ENCODE measurements at places on chromosomes 5 and 9.

DNA sequence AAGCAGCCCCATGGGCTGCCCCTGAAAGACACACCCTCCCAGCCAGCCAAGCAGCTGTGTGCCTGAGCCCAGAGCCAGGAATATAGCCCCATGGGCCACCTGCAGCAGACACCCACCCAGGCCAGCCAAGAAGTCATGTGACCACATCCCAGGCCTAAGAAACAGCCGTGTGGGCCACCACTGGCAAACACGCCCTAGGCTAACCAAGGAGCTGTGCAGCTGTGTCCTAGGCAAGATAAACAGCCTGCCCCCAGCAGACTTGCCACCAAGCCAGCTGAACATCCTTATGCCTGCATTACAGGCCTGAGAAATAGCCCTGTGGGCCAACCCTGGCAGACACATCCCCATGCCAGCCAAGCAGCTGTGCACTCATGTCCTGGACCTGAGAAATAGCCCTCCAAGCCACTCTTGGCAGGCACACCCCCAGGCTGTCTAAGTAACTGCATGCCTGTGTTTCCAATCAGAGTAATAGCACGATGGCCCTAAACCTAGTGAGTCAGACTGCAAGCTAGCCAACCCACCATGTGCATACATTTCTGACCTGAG is 143.0 kb downstream of the ADAMTS6 start:
- no peak for DNase-seq

GRCh38 chr5:136023958-136024541 is 4.7 kb upstream of the TGFBI start:
- DNase-seq = peak; percentile 20

GRCh38 chr9:121838746-121839669 is 187.6 kb downstream of the DAB2IP start:
- DNase-seq = no peak

GRCh38 chr5:127919818-127920217 is 163.7 kb upstream of the SLC12A2 start:
- DNase-seq = no peak

DNA sequence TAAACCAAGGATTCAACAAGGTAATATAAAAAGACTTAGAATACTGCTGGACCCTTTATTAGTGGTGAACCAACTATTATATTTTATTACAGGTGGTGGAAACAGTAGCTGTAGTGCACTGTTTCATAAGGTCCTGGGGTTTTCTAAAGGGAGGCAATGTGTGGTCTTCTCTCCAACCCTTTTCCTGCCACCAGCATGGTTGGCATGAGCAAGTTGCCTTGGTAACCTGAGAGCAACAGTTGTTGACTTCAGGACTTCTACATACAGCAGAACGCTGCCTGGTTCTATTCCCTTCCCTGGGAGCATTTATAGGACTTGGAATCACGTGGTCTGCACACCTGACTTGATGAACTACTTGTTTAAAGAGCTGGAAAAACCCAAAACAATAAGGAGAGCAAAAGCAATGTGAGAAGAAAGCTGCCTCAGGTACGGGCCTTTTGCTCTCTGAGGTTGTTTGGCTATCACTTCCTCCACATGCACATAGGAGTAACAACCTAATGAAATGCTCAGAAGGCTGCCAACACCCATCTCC is 81.1 kb upstream of the RAI14 start:
- DNase-seq = no peak

DNA sequence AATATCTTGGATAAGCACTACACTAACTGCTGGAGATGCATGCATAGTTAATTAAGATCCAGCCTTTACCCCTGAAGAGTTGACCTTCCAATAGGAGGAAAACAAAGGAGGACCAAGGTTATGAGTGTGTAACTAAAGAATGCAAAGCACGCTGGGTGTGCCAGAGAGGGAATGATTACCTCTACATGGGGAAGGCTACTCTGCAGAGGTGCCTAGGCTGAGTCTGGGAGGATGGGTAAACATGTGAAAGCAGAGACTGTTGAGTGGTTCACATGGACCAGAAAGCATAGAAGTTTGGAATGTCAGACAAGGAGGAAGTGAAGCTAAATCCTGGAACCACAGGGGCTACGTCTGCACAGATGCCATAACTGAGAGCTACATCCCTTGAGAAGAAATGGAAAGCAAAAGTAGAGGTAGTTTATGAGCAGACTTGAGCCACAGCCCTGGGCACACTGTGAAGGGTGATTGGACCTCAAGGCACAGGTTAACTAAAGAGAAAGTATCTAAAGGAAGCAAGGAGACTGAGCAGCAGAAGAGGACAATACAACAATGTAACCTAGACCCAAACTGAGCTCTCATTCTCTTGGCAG is 176.2 kb downstream of the DENND1A start:
- no peak for DNase-seq

- no peak for DNase-seq
These were observed 601.5 kb downstream of the ACTL7B start for GRCh38 chr9:108254236-108254635.

DNA sequence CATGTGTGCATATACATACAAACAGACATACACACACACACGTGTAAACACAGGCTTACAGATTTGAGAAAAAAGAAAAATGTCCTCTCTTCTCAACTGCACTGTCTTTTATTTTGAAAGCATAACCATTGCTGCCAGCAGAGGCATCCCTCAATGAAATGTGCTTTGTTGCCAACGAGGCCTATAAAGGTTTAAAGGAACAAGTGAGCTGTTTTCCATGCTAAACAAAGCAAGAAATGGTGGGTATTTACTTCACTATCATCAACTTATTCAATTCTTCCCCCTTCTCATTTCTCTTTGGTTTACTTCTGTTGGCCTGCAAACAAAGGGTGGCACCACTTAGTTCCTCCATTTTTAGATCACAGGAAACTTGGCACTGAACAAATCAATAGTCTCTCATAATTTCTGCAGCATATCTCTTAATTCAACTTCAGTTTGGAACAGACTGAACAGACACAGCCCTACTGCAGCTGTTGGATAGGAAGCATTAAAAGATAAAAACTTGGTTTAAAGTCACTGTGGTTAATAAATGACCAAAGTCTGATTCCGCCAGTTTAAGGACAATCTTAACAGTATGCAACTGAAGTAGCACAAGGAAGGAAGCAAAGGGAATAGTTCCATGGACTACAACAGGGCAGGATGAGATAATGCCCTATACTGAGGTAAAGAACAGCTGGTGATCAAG is 21.7 kb downstream of the TTC33 start:
- DNase-seq = no peak

- DNase-seq = no peak
These were observed 241.7 kb upstream of the KCNN2 start for GRCh38 chr5:114120166-114120565.

DNA sequence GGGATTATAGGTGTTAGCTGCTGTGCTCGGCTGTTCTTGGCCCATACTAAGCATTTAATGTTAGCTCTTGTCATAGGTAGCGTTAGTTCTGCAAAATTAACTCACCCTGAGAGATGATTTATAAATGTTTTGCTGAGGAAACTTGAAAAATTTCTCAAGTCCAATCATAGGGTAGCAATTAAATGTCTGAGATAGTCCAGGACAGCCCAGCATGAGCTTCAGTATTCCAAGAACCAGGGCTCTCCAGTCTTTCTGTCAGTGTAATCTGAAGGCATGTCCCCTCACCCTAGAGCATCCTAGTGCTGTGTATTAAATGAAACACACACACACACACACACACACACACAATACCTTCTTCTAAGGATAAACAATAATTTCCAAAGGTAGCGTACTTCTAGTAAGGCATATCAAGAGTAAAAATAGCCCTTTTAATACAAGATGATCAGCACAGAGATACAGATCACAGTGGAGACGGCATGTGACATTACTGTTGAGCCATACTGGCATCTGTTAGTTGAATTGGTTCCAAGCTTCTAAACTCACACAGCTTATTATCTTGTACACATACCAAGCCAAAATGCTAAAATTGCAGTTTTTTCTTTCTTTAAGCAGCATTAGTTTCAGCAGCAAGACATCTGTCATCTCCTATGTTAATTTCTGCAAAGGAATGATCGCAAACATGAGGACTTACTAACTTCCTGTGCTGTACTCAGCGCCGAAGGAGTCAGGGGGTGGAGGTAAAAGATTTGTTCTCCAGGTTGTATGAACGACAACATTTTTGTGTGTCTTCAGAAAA is 46.3 kb upstream of the JMY start:
- DNase-seq = no peak

DNA sequence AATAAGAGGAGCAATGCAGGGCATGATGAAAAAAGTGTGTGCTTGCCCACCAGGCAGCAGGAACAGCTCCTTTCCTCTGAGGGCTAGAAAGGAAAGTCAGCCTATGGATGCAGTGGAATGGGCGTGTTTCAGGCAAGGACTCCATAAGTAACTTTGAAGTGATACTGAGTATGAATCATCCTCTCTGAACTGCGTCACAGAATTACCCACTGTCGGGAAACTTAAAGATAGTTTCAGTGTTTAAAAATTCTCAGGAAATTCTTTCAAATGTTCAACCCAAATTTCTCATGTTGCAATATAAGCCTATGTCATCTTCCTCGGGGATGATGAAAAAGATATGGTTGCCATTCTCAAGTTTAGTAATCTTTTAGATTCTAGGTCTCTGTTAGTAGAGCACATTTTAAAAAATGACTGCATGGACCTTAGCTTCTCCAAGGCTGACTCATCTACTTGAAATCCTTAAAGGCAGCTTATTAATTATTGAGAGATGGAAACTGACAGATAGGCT is 27.7 kb downstream of the PTCD2 start:
- DNase-seq = no peak

DNA sequence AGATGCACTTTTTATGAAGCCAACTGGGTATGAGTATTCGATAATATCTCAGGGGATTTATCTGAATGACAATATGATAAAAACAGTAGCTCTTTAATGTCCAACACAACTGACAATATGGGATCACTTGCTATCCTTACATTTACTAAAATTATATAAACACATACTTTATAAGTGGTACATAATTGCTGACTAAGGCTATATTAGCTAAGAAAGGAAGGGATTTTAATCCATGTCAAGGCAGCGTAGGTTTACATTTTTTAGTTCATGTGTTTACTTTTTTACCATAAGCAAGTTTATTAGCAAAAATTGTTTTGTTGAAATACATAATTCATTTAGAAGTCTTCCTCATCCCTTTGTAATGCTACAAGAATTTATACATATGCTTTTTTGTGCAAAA is 796.2 kb downstream of the TLE1 start:
- DNase-seq = no peak

DNA sequence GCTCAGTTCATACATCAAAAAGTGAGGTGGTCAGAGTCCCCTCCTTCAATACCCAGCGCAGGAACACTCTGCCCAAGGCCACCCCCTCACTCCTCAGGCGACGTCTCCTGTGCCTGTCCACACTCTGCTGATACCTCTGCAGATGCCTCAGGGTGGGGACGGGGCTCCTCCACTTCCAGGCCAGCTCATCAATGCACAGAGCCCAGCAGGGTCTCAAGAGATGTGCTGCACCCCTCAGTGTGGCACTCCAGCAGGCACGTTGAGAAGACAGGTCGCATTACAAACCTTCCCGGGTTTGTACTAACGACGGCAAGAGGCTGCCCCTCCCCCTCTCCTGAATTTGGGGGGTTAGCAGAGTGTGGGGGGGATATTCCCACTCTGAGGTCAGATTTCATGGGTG is 128.5 kb downstream of the ZNF354C start:
- DNase-seq = no peak

GRCh38 chr9:80157561-80157983 is 585.8 kb downstream of the TLE4 start:
- no peak for DNase-seq

DNA sequence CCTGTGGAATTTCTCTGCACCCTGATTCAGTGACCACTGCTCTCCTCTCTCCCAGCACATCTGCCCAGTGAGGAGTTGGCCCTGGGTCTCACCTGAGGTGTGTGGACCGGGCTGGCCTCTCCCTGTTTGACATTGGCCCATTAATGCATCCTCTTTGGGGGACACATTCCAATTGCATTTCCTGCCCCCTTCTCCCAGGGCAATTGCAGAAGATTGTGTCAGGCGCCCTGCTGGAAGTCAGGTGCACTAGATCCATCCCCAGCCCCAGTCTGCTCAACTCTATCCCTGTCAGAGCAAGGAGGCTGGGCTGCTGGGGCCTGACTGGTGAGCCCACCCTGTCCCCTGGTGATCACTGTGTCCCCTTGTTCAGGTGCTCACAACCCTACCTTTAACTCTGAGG is 84.5 kb downstream of the LMX1B start:
- DNase-seq = no peak

- no peak for DNase-seq
These were observed 3.3 kb upstream of the LSM11 start for GRCh38 chr5:157740229-157740610.

DNA sequence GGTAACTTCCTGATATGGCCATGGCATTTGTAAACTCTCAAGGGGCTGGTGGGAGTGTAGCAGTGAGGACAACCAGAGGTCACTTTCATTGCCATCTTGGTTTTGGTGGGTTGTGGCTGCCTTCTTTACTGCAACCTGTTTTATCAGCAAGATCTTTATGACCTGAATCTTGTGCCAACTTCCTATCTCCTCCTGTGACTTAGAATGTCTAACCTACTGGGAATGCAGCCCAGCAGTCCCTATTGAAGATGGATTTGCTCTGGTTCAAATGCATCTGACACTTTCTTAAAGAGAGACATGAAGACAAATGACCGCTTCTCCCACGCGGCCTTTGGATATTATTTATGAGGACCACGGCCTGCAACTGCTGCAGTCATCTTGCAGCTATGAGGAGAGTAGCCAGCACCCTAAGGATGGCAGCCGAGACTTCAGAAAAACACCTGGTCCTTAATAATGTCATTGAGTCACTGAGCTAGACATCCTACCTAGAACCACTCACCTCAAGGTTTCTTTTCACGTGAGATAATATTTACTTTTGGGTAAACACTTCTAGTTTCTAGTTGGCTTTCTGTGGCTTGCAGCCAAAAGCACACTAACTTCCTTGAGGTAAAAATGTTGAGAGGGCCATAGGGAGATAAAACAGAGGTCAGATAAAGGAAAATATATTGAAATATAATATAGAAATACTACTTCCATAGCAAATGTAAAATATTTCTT is 28.2 kb downstream of the CETN3 start:
- no peak for DNase-seq

- no peak for DNase-seq
These were observed 197.9 kb downstream of the TLE4 start for GRCh38 chr9:79769476-79770275.

- no peak for DNase-seq
These were observed 217.8 kb upstream of the TLE4 start for GRCh38 chr9:79353856-79354520.

- DNase-seq = no peak
These were observed 73.7 kb upstream of the FST start for GRCh38 chr5:53406630-53407316.

DNA sequence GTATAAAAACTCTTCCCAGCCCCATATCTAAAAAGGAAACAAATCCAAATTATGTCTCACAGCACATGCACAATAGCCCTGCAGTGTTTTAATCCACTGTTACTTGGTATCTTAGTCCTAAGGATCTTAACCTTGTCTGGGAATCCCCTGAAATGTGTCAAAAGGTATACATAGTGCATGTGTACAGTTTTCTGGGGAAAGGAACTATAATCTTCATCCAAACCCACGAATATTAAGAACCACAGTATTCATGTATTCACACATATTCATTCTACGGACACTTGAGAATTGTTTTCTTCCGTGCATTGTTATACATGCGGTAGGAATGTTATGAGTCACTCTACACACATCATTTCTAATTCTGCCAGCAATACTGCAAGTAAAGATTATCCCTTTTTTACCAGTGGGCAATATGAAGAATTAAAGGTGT is 47.8 kb upstream of the SNX2 start:
- no peak for DNase-seq

GRCh38 chr9:18638371-18639249 is 164.7 kb downstream of the ADAMTSL1 start:
- no peak for DNase-seq

- peak; percentile 98 for DNase-seq
These were observed at the start of gene ANGPTL2 for GRCh38 chr9:127122176-127123063. ANGPTL2 (minus strand) TSS chr9:127122635; CDS start chr9:127108731, 13,904 bp downstream.

- DNase-seq = no peak
These were observed 136.5 kb downstream of the SNX18 start for GRCh38 chr5:54653956-54654614.
